ENCODE measurements at places on chromosomes 2 and 18.

GRCh38 chr2:233402789-233403188 is 48.5 kb downstream of the DGKD start:
- peak; percentile 24 for DNase-seq

GRCh38 chr18:67766930-67767329 is 250.4 kb upstream of the DSEL start:
- DNase-seq = no peak

DNA sequence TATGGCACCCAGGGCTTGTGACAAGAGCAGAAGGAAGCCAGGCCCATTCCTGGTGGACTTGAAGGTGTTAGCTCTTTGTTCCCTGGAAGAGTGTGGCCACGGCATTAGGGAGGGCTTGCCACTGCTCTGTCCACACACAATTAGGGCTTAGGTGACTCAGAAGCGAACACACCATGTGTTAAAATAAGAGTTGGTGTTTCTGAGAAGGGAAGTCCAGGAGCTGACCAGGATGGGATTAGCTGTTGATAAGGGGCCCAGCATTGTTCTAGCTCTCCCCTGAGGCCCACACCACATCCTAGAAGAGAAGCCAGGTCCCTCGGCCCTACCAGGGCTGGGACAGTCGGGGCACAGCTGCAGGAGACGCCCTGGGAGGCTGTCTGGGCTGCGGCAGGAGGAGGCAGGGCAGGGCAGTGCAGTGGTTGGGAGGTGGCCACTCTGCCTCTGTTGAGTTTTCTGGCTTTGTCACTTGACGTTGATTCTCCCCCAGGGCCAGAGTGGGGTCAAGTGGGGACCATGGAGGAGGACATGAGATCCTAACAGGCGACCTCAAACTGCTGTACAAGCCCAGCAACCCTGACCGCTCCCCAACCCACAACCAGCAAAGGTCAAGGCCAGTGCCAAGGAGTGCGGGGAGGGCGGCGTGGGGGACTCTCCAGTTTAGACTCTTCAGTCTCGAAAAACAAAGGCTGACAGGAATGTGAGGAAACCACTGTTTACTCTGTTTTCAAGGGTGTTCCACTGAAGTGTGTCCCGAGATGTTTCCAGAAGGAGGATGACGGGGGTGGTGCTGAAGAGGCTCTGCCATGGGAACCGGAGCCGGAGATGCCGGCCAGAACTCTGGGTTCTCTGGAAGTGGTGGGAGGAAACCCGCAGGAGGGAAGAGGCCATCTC is 16.8 kb downstream of the GNLY start:
- DNase-seq = peak; percentile 89

- DNase-seq = no peak
These were observed 164.1 kb upstream of the ZSWIM2 start for GRCh38 chr2:187013058-187013457.

DNA sequence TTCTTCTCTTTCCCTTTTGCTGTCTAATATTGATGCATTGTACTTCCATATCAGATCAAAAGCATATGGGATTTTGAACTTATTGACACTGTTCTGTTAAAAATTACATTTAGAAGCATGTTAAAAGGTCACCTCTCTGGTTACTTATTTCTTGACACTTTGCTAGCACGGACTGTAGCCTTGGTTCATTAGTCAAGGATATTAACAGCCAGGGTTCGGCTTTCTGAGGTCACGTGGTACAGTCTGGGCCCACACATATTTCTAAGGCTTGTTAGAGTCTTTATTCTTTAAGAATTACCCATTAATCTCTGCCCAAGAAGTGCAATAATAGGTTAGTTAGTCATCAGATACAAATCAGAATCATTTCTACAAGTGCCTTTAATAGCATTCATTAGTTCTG is 1035.8 kb upstream of the FANCL start:
- DNase-seq = no peak

GRCh38 chr2:4221845-4222244 is 518.5 kb downstream of the DCDC2C start:
- no peak for DNase-seq

GRCh38 chr2:18787726-18788125 is 198.4 kb upstream of the NT5C1B start:
- no peak for DNase-seq

DNA sequence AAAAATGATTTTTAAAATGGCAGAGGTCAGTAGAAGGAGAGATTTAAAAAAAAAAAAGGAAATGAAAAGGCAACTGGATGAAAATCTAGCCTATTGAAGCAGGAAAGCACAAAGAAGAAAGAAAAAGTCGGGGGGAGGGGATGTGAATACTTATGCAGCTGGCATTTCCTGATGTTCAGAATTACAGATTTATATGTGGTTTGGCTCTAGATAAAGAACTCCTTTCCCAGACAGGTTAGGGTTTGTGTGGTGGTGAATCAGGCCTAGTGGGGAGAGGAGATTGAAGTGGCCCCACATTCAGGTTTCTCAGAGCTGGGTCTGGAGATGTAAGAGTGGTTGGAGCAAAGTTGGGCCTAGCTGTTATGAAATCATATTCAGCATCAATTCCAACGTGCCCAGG is 394.4 kb downstream of the FIGN start:
- DNase-seq = no peak

DNA sequence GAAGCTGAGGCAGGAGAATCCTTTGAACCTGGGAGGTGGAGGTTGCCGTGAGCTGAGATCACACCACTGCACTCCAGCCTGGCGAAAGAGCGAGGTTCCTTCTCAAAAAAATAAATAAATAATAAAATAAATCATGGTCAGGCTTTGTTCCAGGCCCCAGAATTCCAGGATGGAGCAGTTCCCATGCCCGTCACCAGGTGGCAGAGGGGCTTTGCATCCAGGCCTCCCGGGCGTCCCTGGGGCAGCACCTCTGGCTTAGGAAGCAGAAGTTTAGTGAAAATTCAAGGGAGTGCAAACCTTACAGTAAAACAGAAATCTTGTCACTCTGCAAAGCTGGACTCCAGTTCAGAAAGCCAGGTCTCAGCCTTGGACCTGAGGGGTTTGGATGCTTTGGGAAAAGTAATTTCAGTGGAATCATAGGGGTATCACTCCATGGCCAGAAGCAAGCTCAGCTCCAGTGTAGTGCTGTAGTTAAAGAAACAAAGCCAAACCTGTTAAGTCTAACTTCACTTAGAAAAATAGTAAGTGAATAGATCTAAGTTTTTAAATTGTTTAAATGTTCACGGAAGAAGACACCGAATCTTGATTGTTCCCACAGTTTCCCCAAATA is 512.7 kb downstream of the CMPK2 start:
- DNase-seq = no peak

GRCh38 chr2:14428056-14428455 is 204.5 kb upstream of the LRATD1 start:
- DNase-seq = no peak

- no peak for DNase-seq
These were observed 32.0 kb upstream of the B4GALT6 start for GRCh38 chr18:31716362-31716761.

- no peak for DNase-seq
These were observed 12.0 kb upstream of the TFPI start for GRCh38 chr2:187566266-187566665.

GRCh38 chr2:228799208-228799588 is 471.9 kb downstream of the PID1 start:
- DNase-seq = no peak

DNA sequence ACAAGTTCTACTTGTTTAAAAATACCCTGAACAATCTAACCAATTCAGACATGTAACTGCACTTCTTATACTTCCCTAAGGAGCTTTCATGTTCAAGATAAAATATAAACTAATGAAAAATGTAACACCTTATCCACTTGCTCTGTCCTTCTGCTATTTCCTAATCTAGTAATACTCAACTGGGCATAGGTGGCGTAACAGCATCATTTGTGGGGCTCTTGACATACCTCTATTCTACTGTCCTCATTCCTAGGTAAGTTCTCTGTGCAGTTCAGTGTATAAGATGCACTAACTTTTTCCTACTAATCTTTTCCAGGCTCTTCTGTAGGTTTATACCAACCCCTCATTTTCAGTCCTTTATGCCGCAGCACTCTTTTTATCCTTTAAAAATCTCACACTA is 36.7 kb downstream of the PRKD3 start:
- DNase-seq = no peak

GRCh38 chr2:118841828-118842461 is 5.5 kb downstream of the EN1 start:
- DNase-seq = no peak

- peak; percentile 88 for DNase-seq
These were observed 19.6 kb downstream of the TUBB6 start for GRCh38 chr18:12327510-12328178.

DNA sequence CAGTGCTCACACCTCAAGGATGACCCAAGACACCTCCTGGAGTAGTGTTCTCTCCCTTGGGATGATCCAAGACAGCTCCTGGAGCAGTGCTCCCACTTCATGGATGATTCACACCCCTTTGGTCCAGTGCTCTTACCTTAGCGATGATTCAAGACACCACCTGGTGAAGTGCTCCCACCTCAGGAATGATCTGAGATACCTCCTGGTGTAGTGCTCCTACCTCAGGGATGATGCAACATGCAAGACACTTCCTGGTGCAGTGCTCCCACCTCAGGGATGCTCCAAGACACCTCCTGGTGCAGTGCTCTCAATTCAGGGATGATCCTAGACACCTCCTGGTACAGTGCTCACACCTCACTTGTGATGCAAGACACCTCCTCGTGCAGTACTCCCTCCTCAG is 123.1 kb downstream of the ASB1 start:
- no peak for DNase-seq

DNA sequence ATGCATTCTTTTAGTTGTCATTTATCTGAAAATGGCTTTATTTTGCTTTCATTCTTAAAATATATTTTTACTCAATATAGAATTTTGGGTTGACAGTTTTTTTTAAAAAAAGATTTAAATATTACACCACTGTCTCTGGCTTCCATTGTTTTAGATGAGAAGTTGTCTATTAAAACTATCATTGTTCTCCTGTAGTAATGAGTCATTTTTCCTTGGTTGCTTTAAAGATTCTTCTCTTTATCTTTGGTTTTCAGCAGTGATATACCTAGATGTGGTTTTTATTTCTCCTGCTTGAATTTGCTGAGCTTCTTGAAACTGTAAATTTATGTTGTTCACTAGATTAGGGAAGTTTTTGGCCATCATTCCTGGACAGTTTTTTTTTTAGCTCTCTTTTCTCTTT is 26.7 kb upstream of the DLX2 start:
- no peak for DNase-seq

DNA sequence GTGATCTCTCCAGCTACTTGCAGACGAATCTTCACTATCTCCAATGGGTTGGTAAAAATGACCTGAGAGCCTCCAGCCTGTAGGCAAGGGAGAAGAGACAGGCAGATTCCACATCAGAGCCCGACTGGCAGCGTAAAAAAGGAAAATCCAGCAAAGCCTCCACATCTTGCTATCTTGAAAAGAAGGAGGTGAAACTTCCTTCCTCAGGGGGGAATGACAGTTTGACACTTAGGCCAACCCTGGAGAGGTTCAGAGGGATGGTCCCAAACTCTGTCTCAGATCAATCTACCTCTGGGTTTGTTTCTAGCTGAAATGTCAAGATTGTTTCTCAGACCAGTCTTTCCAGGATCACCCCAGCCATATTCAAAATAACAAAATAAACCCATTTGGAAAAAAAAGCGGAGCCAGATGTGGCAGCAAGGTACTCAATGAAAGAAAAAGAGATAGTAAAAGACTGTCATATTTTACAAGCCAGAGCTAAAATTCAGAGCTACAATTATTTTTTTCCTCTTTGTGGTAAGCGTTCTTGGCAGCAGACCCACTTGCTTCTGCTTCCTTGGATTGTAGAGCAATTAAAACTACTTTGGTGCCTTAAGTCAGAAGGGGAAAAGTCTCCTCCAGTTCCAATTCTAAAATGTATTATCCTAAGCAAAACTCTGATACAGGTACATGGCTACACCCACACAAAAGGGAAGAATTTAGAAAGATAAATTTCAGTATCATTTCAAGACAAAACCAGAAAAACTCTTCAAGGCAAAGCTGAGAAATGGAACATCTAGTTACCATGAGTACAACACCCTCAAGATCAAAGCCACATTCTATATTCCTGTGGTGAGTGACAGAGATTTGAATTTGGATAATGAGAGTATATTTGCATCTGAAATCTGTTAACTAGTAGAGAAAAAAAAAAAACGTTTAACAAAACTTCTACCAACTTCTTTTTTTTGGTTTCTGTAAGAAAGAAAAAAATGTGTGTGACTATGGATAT is 100.1 kb downstream of the SLC25A12 start:
- no peak for DNase-seq

DNA sequence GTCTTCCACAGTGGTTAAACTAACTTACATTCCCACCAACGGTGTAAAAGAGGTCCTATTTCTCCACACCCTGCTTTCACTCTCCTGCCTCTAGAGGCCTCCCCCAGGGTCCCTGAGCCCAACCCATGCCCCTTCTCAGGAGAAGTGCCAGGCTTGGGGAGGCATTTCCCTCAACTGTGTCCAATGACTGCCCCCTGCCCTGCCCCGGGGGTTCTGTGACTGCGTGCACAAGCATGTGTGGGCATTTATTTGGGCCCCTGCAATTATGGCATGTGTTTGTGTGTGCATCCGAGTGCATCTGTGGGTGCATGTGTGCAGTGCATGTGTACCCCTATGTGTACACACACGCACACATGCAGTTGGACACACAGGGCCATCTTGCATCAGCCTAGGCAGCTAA is 57.3 kb downstream of the INHBB start:
- no peak for DNase-seq

DNA sequence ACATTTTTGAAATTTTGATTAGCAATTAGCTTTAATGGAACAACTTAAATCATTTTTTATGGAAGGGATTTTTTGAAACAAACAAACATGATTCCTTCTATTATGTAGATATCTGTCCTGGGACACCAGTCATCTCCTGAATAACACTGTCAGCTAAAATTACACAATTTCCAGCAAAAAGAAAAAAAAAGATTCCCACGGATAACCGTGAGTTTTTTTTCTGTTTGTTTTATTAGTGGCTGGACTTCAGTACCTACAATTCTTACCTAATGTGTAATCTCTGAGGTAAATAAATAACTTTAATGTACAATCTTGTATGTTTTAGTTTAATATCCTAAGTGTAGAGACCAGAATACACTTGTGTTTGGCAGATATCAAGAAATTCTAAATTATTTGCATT is 126.6 kb upstream of the KYNU start:
- no peak for DNase-seq

DNA sequence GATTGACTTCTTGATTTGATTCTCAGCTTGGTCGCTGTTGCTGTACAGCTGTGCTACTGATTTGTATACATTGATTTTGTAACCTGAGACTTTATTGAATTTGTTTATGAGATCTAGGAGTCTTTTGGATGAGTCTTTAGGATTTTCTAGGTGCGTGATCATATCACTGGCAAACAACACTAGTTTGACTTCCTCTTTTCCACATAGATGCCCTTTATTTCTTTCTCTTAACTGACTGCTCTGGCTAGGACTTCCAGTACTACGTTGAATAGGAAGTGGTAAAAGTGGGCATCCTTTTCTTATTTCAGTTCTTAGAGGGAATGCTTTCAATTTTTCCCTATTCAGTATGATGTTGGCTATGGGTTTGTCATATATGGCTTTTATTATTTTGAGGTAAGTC is 101.3 kb downstream of the OSBPL1A start:
- DNase-seq = no peak

- no peak for DNase-seq
These were observed 64.8 kb downstream of the REV1 start for GRCh38 chr2:99425022-99425421.

GRCh38 chr2:113081488-113082210 is 13.9 kb downstream of the IL1F10 start:
- no peak for DNase-seq

Measured in suprapubic skin (tissue), 4 donors.